Activated naive CD4-positive, alpha-beta T cell treated with anti-CD3 and anti-CD28 coated beads for 36 hours (primary cell): ENCODE measurements at places on chromosomes 5 and 9.

DNA sequence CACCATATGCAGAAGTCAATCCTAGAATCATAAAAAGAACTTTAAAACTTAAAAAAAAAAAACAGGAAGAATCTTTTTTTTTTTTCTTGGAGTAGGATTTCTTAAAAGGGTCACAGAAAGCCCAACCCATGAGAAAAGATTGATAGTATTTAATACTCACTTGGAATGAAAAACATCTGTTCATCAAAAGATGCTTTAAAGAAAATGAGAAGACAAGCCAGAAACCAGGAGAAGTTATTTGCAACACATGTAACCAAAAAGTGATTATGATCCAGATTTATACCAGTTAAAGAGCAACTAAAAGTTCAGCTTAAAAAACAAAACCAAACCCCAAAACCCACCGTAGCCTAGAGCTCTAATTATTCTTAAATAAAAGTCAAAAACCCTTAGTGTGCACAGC lies 69.3 kb downstream of the TLE4 start:
- DNase-seq, result no peak

DNA sequence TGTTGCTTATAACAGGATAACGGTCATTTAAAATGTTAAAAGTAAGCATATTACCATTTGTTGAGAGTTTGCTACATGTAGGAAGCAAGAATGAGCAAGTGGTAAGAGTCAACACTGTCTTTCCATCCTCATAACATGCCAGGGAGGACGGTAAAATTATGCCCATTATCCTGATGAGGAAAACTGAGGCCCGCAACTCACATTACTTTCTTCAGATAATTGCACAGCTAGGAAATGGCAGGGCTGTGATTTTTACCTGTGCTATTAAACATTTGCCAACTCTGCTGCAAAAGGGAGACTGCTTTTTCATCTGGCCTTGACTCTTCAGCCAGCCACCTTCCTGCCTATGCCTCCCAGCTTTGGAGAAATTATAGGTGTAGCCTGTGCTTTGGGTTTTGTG lies 79.8 kb upstream of the BOD1 start:
- DNase-seq, result no peak

- DNase-seq, result no peak
Measured at GRCh38 chr5:133683646-133684596, 71.6 kb upstream of the FSTL4 start.

DNA sequence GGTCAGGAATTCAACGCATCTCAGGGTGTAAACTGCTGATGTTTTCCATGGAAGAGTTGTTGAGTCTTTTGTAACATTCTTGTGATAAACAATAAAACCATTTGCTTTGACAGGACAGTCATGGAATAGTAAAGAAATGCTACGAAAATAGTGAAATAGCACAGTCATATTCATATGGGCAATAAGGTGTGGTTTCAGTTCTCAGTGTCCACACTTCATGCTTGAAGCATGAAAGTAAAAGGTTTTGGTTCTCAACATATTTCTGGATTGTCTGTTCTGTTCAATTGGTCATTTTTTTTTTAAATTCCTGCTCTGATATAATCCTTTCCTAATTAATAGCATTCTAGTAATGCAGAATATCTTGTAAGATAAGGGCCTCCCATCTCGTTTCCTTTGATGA lies 467.6 kb upstream of the ZNF608 start:
- no peak for DNase-seq

GRCh38 chr9:98971168-98971914 lies 27.6 kb downstream of the COL15A1 start:
- DNase-seq, result no peak

GRCh38 chr5:54533541-54534190 lies 16.1 kb downstream of the SNX18 start:
- DNase-seq, result no peak

DNA sequence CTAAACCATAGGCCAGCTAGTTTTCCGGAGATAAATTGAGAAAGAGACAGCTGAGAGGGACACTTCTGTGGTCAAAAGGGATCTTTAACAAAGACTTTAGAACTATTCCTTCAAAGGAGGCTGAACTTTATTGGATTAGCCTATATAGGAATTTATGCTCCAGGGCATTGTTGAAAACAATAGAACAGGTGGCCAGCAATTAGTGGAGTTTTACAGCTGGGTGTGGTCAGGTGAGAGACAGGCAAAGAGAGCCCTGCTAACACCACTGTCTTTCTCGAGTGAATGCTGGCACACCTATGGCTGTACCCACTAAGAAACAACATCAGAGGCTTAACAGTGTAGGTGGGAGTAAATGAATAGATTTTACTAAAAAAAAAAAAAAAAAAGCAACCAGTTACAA lies 16.7 kb upstream of the TLR4 start:
- DNase-seq, result no peak

GRCh38 chr9:107224252-107224651 lies 58.8 kb upstream of the RAD23B start:
- no peak for DNase-seq

DNA sequence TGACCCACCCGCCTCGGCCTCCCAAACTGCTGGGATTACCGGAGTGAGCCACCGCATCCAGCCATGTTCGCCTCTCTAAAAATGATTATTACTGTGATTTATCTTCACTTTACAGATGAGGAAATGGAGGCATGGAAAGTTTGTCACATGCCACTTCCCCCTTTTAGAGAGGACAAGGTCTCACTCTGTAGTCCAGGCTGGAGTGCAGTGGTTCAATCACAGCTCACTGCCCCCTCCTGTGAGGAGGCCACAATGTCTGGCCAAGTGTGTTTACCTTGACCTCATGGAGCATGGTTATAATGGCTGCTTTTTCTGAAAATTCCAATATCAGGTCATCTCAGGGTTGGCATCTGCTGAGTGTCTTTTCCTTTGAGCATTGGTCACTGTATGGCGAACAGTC lies 6.7 kb downstream of the PRRT1B start:
- no peak for DNase-seq

- no peak for DNase-seq
Measured at GRCh38 chr5:104421431-104421830, 858.8 kb upstream of the NUDT12 start.

GRCh38 chr5:168995024-168995423 lies 305.9 kb downstream of the SLIT3 start:
- DNase-seq, result no peak

- no peak for DNase-seq
Measured at GRCh38 chr9:6506571-6506970, 93.6 kb downstream of the UHRF2 start.

DNA sequence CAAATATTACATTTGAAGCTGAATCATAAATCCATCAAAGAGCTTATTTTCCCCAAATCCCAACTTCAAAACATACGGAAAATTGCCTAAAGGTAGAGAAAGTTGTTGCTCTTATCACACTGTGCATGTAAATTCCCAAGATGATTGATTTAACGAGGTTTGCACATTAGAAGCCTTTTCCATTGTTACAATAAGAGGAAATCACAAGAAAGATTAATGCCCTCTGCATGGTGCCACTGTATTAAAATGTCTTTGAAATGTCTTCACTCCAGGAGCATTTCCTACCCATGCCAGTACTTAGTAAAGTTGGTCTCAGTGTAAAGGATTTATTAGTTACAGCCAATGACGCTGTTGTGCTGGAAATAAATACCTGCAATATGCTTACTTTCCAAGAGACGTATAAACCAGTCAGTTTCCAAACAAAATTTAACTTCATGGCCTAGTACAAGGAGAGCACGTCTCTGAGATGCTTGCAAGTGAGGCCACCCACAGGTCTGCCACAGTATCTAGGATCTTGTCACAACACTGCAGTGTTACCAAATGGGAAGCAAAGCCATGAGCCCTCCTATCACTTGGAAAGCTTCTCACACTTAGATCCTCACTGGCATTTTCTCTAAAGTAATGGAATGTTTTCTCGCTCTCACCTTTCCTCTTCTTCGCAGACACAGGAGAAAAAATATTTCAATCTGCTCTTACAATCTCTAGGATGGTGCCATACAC lies 112.4 kb downstream of the CETN3 start:
- DNase-seq, result no peak

- no peak for DNase-seq
Measured at GRCh38 chr5:95113489-95113888, 171.4 kb downstream of the MCTP1 start.

DNA sequence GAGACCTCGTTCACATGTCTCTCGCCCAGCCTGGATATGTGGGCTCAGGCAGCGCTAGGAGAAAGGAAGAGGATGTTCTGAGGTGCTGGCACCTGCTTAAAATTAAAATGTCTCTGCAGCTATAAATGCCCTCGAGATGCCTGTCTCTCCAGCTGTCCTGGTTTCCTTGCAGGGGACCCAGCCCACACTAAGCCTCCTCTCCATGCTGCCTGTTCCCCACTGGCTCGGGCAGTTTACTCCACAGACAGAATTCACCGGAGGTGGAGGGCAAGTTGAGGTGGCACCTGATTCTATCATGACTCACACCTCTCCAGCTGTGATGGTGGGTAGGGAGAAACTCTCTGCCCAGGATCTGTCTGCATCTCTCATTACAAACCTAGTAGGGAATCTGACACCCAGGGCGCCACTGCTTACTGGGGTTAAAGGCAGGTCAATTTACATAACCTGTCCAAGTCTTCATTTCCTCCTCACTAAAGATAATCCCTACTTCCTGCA lies 420.9 kb downstream of the SPOCK1 start:
- DNase-seq, result no peak
